ENCODE measurements at places on chromosomes 2 and 18. TPM values are rescaled to one million over a fixed set of nuclear protein-coding genes. Genes with fewer than 3 reads are reported as not detected.

- no peak overlapping the region for H3K4me3 ChIP-seq
- H3K27ac ChIP-seq = no peak overlapping the region
- peaks cover 60% of the 10 kb centered on the region for H3K36me3 ChIP-seq
- no peaks in the 10 kb centered on the region for H3K27me3 ChIP-seq
- DNase-seq = no peak
Observed at GRCh38 chr2:186653511-186653910, 40.3 kb upstream of the FAM171B start.

DNA sequence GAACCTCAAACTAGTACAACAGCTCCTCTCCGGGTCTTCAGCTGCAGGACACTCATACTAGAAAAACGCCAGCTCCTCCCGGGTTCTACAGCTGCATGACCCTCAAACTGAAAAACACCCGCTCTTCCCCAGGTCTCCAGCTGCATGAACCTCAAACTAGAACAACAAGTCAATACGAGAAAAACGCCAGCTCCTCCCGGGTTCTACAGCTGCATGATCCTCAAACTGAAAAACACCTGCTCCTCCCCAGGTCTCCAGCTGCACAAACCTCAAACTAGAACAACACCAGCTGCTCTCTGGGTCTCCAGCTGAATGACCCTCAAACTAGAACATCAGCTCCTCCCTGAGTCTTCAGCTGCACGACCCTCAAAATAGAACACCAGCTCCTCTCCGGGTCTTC, 315.0 kb upstream of the TFPI start:
- no peak overlapping the region for H3K4me3 ChIP-seq
- no peak for DNase-seq
- H3K27me3 ChIP-seq = no peaks in the 10 kb centered on the region
- H3K36me3 ChIP-seq = no peaks in the 10 kb centered on the region
- H3K4me1 ChIP-seq = no peaks in the 10 kb centered on the region

DNA sequence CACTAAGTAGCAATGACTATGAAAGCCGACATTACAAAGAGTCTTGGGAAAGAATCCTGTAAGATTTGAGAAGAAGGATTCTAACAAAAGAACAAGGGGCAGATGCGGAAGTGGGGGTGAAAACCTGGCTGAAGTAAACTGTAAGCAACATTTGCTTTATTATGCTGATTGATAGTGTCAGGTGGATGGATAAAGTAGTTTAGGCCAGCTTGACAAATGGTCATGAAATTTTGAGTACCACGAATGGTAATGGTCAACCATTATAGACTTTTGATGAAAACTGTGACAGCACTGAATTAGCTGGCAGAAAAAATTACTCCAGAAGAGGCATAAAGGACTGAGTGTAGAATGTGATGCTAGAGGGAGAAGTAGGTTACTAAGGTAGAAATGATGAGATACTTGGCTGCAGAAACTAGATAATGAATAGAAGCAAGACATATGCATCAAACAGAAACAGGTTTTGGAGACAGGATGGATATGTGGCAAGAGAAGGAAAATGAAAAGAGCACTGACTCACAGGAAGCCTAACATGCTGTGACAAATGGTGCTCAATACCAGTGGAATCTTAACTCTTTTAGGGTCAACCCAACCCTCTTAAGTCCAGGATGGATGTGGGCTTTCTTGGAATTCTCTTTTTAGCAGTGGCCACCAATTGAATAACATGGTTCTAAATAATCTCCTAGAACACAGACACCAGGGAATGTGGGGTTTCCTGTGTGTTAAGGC, 6.8 kb downstream of the THUMPD2 start:
- no peaks in the 10 kb centered on the region for H3K27me3 ChIP-seq
- peaks cover 22% of the 10 kb centered on the region for H3K4me1 ChIP-seq
- peaks cover 16% of the 10 kb centered on the region for H3K36me3 ChIP-seq
- DNase-seq = no peak
- H3K4me3 ChIP-seq = no peak overlapping the region
- no peak overlapping the region for H3K27ac ChIP-seq

The KIAA2012 gene
- total RNA-seq = 0.16 TPM

The COX7A2L gene
- 111 TPM for total RNA-seq

The TMEM178A gene
- 0.68 TPM for total RNA-seq

The ELOA2 gene
- not detected for total RNA-seq

DNA sequence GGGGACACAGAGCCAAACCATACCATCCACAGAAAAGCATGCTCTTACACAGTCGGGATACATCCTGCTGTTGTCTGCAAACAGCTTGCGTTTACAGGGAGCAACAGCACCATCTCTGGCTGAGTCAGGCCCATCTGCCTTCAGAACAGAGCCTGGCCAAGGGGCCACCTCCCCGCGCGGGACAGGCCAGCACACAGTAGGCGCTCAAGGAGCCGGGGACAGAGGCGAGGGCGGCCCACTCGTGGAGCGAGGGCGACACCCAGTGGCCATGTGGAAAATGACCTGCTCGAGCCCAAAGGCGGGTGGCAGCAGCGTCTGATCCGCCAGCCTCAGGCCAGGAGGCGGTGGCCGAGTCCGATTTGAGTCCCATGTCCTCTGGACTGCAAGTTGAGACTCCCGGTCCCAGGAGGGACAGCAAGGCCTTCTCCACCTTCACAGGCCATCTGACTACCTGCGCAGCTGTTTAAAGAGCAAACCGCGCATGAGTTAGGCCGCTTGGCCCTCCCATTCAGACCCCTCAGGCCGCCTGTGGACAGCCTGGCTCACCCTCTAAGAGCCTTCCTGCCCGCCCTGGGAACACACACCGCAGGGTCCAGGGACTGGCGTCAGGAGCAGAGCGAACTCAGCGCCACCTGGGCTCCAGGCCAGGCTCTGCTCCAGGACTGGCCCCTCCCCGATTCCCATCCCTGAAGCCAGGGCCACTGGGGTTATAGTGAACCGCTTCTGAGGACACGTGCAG, 38.3 kb downstream of the TTC32 start:
- DNase-seq = peak; percentile 89
- no peaks in the 10 kb centered on the region for H3K36me3 ChIP-seq
- no peak overlapping the region for H3K4me3 ChIP-seq
- no peak overlapping the region for H3K27ac ChIP-seq

The ANKRD30BL gene
- not detected for total RNA-seq

The KCNG2 gene
- not detected for total RNA-seq

The ARHGEF4 gene
- 140 TPM for total RNA-seq

DNA sequence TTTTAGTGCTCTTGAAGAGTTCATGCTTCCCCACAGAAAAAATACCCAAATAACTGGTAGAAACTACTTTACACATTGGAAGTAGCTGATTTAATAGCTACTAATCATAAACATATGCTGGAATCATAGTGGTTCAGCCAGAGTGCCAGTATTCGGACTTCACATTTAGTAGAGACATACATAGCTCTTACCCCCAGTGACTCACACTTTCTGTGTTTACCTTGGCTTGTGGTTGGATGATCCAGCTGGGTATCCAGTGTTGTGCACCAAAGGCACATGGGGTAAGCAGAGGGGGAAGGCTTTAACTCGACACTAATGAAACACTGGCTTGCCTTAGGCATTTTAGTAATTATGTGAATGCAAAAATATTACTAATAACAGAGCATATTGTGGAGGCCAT, 18.1 kb downstream of the ARHGAP28 start:
- H3K4me1 ChIP-seq = peaks cover 6% of the 10 kb centered on the region
- H3K4me3 ChIP-seq = no peak overlapping the region
- H3K27ac ChIP-seq = no peak overlapping the region
- no peaks in the 10 kb centered on the region for H3K36me3 ChIP-seq

GRCh38 chr2:168060986-168061750, 186.2 kb downstream of the STK39 start:
- H3K4me1 ChIP-seq = no peaks in the 10 kb centered on the region
- H3K36me3 ChIP-seq = peaks cover 10% of the 10 kb centered on the region
- H3K27ac ChIP-seq = no peak overlapping the region
- no peak overlapping the region for H3K4me3 ChIP-seq

DNA sequence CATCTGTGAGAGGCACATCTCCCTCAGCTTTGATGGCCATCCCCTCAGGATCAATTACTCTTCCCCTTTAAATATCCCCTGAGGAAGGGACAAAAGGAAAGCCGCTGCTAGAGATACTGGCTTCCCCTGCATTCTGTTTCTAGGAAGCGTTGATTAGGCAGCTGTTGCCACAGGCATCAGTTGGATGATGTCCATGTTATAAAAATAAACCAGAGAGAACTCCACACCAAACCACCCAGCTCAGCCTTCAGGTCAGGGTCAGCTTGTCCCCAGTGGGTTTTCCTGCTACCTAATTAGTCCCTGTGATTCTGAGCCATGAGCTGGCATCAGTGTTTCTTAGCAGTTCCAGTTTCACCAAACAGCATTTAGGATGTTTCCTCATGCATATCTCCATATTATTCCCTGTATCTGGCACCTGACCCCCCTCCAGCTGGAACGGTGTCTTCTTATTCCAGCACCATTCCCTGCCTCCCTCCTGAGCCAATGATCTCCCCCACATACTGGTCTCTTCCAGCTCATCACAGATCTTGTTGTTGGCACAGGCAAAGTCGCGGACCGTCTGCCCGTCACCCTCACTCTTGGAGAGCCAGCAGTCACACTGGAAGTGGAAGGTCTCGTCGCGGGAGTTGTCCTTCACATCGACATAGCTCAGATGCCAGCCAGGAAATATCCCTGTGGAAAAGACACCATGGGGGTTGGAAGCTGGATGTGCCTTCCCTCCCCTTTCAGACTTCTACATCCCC, 168.4 kb downstream of the LOXHD1 start:
- H3K4me1 ChIP-seq = no peaks in the 10 kb centered on the region
- no peaks in the 10 kb centered on the region for H3K36me3 ChIP-seq
- peaks cover 12% of the 10 kb centered on the region for H3K27me3 ChIP-seq
- DNase-seq = no peak

Data from suprapubic skin (tissue), 4 donors.